NCI-H1092 (cell line): ENCODE measurements at places on chromosomes 13 and 19.

- DNase-seq, result no peak
Observed at GRCh38 chr13:42116225-42116624, 67.8 kb downstream of the DGKH start.

- DNase-seq, result peak; percentile 42
Observed at GRCh38 chr19:12946092-12946721, 545 bp downstream of the RAD23A start.

- no peak for DNase-seq
Observed at GRCh38 chr19:35898499-35898809, 1.9 kb downstream of the NFKBID start.

DNA sequence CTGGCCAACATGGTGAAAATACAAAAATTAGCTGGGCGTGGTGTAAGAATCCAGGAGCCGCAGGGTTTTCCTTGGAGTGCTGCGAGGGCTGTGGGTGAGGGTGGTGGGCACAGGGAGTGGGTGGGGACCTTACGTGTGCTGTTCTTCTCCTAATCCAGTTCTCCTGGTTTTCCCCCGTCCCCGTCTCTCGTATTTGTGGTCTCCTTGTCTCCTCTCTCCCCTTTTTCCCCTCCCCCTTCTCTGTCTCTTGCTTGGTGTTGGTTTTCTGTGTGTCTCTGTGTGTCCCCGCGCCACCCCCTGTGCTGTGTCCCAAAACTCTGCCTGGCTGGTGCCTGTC is 1.7 kb downstream of the SELENOW start:
- no peak for DNase-seq

- DNase-seq, result no peak
Observed at GRCh38 chr13:25992076-25992475, 59.7 kb downstream of the SHISA2 start.

- no peak for DNase-seq
Observed at GRCh38 chr19:35265126-35265899, 3.4 kb upstream of the USF2 start.

DNA sequence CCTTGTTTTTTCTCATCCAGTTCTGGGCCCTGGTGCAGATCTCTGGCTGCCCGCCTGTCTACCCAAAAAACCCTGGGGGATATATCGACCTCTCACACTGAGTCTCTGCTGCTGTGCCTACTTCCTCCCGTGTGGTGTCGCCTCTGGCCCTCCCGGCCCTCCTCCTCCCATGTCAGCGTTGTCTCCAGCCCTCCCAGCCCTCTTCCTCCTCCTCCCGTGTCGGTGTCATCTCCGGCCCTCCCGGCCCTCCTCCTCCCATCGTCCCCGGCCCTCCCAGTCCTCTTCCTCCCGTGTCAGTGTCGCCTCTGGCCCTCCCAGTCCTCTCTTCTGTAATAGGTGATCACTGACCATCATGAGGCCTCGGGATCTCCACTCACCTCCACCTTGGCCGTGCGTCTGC is 81.8 kb downstream of the GPR12 start:
- no peak for DNase-seq
